Pons (tissue), 1 donor: ENCODE measurements at places on chromosomes 11 and 22.

- DNase-seq = no peak
These were observed 9.6 kb upstream of the C1QTNF6 start for GRCh38 chr22:37197451-37198257.

GRCh38 chr11:19929147-19929546, 216.5 kb downstream of the NAV2 start:
- no peak for DNase-seq

GRCh38 chr11:131612533-131612932, 242.1 kb downstream of the NTM start:
- no peak for DNase-seq

- DNase-seq = peak; percentile 74
These were observed 35.0 kb upstream of the OR9G4 start for GRCh38 chr11:56783448-56784041.

DNA sequence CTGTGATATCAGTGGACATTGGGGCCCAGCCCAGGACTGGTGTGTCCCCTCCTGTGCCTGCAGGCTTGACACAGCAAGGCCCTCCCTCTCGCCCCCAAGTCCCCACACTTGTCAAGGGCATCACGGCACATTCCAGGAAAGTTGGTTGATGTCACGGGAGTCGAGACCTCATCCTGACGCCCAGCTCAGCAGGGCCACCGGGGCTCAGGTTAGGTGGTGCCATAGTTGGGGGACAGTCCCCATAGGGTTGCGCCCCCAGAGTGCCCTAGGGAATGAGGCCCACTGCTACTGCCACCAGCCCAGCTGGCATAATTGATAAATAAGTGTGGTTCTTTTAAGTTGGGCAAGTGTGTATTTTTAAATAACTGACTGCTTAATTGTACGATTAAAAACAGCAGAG, 28.3 kb upstream of the GRAMD4 start:
- no peak for DNase-seq

DNA sequence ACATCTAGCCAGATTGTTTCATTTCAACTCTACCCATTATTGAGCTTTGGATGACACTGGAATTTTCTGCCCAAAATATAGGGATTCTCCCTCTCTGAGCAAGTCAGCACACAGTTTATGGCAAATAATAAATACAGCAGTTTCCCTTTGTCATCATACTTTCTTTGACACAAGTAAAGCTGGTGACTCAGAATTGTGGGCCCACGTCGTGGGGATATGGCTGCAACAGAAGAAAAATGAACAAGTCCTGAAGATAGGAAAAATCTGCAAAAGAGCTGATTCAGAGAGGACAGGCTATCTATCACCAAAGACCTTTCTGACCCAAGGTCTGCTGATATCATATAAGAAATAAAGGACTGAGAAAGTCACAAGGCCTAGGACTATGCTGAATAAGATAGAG, 236.3 kb upstream of the ZC3H12C start:
- DNase-seq = no peak

DNA sequence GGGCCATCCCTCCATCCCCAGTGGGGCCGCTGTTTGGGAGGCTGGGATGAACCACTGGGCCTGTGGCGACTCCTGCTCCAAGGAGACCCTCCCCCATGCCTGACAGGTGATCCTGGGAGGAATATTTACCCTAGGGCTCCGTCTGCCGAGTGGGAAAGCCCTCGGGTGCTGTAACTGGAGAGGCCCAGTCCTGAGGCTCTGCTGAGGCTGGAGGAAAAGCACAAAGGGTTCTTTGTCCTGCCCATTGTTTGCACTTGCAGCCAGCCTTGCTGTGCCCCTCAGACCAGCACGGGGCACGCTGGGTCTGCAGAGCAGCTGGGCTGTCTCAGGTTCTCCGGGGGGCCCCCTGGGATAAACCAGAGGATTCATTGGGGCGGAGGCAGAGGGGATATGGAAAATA, 321.1 kb downstream of the MN1 start:
- DNase-seq = peak; percentile 90

- DNase-seq = peak; percentile 73
These were observed 42.5 kb downstream of the DENND5A start for GRCh38 chr11:9222654-9223053.

DNA sequence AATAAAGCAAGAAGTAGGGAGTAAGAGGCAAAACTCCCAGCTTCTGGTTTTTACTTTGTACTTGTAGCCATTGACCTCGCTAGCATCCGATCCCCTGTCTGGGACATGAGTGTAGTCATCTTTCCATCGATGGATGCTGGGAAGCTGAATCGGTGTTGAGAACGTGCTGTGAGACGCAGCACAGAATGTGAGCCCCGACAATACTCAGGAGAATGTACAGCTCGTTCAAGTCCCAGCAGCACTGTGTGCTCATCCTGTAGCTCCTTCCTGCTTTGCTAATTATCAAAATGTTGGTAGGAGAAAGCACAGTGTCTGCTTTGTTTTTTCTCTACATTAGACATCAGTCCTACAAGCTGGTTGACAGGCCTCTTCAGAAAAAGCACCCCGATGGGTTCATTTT, 56.6 kb downstream of the JAM3 start:
- peak; percentile 71 for DNase-seq

DNA sequence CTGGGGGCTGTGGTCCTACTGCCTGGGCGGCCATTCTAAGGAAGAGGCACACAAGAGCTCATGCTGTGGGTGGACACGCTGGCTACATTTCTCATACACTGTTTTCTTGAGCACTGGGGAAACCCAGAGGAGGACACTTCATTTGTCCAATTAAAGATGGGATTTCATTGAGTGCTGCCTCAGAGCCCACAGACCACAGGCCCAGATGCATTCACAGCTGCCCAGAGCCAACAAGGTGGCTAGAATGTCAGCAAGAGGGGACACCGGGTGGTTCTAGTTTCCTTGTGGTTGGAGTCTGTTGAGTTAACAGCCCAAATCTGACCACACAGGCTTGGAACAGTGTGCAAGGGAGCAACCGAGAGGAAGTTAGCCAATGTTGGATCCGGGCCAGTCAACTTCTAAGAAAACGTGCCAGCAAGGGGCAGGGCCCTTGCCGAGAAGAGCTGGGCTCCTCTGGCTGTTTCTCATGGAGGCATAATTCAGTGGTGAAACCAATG, 35.0 kb upstream of the SORL1 start:
- peak; percentile 80 for DNase-seq

DNA sequence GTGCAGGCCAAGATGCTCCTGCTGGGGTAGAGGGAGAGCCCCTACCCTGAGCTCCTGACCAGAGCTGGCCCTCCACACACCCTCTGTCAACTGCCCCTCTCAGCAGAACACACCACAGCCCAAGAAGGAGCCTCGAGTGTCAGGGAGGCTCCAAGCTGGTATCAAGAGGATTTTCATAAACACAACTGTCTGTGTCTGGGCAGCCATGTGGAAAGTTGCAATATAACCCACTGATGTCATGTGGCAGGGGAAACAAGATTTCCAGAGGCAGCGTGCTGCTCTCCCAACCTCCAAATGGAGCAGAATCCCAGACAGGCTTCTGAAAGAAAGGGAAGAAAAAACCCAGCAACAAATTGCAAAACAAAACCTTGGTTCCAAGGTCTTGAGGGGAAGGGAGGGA, 569.9 kb downstream of the BUD13 start:
- DNase-seq = no peak

- no peak for DNase-seq
These were observed 116.6 kb upstream of the BID start for GRCh38 chr22:17890892-17891291.

DNA sequence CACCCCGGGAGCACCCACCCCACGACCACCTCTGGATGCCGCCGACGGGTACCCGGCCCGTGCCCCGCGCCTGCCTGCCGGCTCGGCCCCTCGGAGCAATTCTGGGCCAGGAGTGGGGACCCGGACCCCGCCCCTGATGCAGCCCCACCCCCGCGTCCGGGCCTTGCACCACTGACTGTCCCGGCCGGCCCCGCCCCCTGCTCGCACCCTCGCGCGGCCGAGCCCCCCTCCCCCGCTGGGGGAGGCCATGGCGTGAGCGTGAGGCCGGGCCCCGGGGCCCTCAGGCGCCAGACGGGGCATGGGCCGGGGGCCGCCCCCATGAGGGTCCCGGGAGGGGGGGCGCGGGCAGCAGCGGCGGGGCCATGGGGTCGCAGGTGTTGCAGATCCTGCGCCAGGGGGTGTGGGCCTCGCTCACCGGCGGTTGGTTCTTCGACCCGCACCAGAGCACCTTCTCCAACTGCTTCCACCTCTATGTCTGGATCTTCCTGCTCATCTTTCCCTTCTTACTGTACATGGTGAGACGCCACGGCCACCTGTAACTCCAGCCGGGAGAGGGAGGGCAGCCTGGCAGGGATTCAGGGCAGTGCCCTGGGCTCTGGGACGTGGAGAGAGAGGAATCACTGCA, 486 bp downstream of the PCNX3 start:
- no peak for DNase-seq

DNA sequence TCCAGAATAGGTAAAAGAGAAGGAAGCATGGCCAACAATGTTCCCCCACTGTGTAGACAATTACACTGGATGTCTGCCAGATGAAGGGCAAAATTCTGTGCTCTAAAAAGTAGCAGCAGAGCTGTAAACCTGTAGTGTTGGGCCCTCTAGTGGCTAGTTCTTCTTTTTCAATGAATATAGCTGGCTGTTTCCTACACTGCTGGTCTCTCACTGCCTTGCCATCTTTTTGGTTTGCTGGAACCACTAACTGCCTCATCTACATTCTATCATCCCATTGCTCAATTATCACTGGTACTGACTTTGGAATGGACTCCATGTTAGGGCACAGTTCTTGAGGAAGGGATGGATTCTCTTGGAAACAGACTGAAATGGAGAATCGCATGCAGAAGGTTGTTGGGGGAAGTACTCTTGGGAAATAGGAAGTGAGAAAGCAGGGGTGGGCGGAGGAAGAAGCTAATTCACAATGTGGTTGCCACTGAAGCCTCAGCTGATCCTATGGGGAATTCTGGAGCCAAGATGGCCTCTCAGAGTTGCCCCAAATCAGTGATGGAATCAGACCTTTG, 17.9 kb downstream of the KCNE3 start:
- DNase-seq = peak; percentile 88

GRCh38 chr11:76408171-76408965, 27.2 kb downstream of the GVQW3 start:
- DNase-seq = no peak

GRCh38 chr22:32961497-32961896, 96.7 kb downstream of the SYN3 start:
- DNase-seq = no peak

- peak; percentile 22 for DNase-seq
These were observed 662.5 kb upstream of the B3GAT1 start for GRCh38 chr11:135074397-135074998.

DNA sequence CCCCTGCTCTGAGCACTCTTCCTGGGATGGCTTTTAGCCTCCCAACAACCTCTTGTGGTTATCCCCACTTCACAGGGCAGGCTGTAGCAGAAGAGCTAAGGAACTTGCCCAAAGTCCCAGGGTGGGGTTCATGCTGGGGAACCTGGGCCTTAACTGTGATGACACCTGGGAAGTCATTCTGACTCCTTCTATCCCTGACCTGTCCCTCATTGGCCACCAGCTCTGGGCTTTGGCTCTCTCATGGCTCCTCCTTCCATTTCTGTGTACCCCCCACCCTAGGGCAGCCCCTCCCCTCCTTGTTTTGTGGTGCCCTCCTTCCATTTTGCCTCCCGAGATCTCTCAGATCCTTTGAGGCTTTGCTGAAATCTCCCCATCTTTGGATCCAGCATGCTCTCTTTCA, 2.7 kb downstream of the PPM1F start:
- DNase-seq = no peak

- no peak for DNase-seq
These were observed 120.9 kb downstream of the ST3GAL4 start for GRCh38 chr11:126476266-126476924.

DNA sequence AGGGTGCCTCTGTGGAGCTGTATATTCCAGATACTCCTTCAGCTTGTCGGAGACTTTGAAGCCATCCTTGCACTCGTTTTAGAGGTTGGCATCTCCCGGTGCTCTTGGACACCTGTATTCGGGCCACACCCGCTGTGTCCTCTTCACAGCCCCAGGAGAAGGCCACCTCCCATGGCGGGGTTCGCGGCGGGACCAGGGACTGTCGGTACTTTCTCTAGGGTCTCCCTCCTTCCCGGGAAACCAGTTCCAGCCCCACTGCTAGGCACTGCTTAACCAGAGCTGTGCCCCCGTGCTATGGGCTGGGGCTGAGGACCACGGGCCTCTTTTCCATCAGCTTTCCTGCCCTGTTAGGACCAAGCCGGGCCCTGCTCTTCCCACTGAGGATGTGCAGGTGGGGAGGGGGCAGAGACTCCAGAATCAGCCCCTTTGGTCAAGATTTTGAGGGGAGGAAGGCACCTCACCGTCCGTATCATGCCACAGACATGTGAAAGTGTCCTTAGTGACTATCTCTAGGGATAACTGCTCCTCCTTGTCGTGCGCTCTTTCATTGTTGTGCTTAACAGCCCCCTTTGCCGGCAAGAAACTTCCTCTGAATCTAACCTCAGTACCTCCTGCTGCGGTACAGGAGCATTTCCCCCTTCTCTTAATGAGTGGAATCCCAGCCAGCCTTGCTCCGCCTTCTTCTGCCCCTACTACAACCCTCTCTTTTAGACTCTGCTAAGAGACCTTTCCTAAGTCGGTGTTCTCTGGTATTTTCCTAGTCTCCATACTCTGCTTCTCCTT, 1.2 kb upstream of the B3GAT1 start:
- DNase-seq = peak; percentile 19

DNA sequence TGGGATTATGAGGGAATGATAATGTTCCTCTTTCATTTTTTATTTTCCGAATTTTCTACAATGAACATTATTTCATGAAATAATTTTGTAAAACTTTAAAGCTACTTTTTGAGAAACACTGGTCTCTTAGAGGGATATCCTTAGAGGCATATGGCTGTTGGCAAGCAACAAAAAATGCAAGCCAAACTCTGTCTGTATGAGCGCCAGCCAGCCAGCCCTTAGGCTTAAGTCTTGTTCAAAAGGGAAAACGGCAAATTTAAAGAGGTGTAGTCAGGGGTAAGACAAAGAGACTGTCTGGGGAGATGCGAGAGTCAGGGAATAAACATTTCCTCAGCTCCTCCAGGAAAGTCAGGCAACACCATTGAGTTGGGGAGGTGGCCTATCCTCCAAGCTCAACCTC, 22.5 kb downstream of the ASCC2 start:
- DNase-seq = no peak

GRCh38 chr11:2472428-2473186, 27.8 kb downstream of the KCNQ1 start:
- DNase-seq = no peak

GRCh38 chr11:125273519-125274000, 109.0 kb downstream of the PKNOX2 start:
- DNase-seq = no peak

- peak; percentile 83 for DNase-seq
These were observed at the start of gene TRIM34 for GRCh38 chr11:5624489-5625279. TSS of gene TRIM34 (plus strand) at chr11:5625001. CDS start at chr11:5632332, 7,331 bp downstream.

- DNase-seq = no peak
These were observed 56.7 kb downstream of the AMBRA1 start for GRCh38 chr11:46537121-46537520.

GRCh38 chr11:2812371-2812991, 73.1 kb downstream of the CDKN1C start:
- no peak for DNase-seq

GRCh38 chr11:36455658-36456111, 54.4 kb downstream of the TRAF6 start:
- peak; percentile 57 for DNase-seq

- DNase-seq = no peak
These were observed 279.3 kb upstream of the B3GAT1 start for GRCh38 chr11:134691295-134691873.

- DNase-seq = no peak
These were observed 3.5 kb downstream of the CCDC73 start for GRCh38 chr11:32790916-32791315.
